ENCODE measurements at places on chromosomes 4 and X. TPM values are rescaled to one million over a fixed set of nuclear protein-coding genes. Genes with fewer than 3 reads are reported as not detected.

TCEANC gene
- 2.7 TPM for total RNA-seq

MMRN1 gene
- total RNA-seq, result 4.7 TPM

CHRNA9 gene
- total RNA-seq, result 0.58 TPM

NAT8L gene
- 14.9 TPM for total RNA-seq

NPY5R gene
- not detected for total RNA-seq

ELMOD2 gene
- total RNA-seq, result 50.2 TPM

IRS4 gene
- 13.7 TPM for total RNA-seq

HMX1 gene
- total RNA-seq, result 3.4 TPM

TRIML1 gene
- total RNA-seq, result 2.0 TPM

DMRTC1 gene
- 0.51 TPM for total RNA-seq

MAN2B2 gene
- 17.4 TPM for total RNA-seq
